ENCODE measurements at places on chromosomes 6 and 20.
A peak's percentile ranks its signal among the peaks of the same experiment; 100 is the strongest.

- DNase-seq, result peak; percentile 76
These were observed 210.4 kb upstream of the KCNG1 start for GRCh38 chr20:51233345-51233744.

- no peak for DNase-seq
These were observed 21.9 kb downstream of the BHLHE23 start for GRCh38 chr20:62984666-62985443.

DNA sequence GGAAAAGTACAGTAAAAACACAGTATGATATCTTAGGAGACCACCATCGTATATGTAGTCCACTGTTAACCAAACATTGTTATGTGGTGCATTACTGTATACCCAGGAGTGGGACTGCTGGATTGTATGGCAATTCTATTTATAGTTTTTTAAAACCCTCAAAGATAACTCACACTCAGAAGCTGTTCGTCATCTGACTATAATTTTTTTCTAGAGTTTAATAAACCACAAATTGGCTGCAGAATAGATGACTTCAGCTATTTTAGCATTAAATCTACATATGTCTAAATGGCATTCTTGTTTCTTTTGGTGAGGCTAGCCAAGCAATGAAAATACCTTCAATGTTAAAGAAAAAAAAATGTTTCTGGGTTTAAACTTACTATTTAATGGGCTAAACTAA is 134.2 kb upstream of the BMP5 start:
- no peak for DNase-seq

GRCh38 chr20:62382306-62383198 is 4.4 kb upstream of the RPS21 start:
- peak; percentile 93 for DNase-seq

DNA sequence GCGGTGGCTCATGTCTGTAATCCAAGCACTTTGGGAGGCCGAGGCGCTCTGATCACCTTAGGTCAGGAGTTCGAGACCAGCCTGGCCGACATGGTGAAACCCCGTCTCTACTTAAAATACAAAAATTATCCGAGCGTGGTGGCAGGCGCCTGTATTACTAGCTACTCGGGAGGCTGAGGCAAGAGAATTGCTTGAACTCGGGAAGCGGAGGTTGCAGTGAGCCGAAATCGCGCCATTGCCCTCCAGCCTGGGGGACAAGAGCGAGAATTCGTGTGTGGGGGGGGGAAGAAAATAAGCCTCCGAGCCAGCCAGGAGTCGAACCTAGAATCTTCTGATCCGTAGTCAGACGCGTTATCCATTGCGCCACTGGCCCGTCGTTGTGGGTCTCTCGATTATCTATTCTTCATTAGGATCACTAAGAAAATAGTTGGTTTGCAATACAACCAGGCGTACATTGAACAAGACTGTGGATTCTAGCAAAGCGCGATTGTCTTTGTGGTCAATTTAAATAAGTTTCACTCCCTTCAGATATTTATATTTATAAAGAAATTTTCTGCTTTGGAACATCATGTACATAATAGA is 33.9 kb upstream of the PRSS16 start:
- DNase-seq, result peak; percentile 54

GRCh38 chr6:90411292-90411781 is 114.7 kb upstream of the BACH2 start:
- DNase-seq, result peak; percentile 93

DNA sequence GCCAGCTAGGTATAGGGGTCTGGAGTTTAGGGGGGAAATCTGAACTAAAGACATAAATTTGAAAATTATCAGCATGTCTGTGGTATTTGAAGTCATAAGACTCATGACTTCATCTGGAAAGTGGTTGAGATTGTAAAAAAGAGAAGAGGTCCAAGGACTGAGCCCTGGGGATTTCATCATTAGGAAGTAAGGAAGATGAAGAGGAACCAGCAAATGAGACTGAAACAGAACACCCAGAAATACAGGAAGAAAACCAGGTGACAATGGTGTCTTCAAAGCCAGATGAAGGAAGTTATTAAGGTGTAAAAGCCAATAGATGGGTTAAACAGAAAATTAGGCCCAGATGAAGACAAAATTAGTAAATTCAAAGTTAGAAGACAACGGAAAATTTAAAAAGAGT is 49.1 kb upstream of the UBR2 start:
- DNase-seq, result no peak

DNA sequence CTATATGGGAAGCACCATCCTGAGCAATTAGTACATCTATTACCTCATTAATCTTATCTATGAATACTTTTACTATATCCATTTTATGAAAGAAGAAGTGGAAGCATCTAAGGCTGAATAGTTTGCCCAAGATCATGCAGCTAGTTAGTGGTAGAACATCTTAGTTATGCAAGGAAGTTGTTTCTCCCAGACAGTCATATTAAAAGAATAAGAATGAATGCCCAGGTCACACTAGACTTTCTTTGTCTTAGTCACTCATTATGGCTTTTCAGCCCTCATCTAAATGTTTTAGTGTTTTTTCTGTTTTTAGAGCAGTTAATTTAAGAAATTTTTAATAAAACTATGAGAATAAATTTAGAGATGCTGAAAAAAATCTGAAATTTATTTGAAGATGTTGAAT is 517.5 kb downstream of the CDKAL1 start:
- DNase-seq, result no peak

- no peak for DNase-seq
These were observed 214.3 kb downstream of the TFAP2C start for GRCh38 chr20:56843386-56843785.

- no peak for DNase-seq
These were observed 86.0 kb upstream of the IYD start for GRCh38 chr6:150282806-150283205.

GRCh38 chr20:43558412-43559146 is at the start of gene SGK2:
Gene SGK2, plus strand, starts transcription at chr20:43559027. Its CDS starts 7,469 bp downstream, at chr20:43566496.
- no peak for DNase-seq

DNA sequence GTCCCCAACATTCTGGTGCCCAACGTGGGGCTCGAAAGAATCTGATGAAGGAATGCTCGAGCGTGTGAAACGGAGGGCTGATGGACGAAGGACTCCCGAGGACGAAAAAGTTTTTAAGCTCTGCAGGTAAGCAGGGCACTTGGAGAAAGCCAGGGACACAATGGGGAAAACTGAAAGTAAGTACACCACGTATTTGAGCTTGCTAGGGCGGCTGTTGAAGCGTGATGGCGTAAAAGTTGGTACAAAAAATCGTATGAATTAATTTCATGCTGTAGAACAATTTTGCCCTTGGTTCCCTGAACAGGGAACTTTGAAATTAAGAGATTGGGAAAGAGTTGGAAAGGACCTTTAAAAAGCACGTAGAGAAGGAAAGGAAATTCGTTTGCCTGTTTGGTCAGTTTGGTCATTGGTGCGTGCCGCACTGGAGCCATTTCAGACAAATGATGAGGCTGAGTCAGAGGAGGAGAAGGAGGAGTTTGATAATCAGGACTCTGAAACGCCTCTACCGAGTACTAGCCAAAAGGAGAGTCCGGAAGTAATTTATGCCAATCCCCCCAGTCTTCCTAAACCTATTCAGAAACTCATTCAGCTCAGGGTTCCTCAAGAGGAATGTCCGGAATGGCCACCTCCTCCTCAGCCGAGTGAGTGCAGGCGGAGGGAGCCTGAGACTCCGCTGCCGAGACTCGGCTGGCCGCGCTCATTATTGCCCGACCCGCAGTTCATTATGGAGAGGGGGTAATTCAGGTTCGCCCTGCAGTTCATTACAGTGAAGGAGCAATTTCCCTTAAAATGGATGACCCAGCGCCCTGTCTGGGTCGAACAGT is 59.2 kb upstream of the PRSS16 start:
- peak; percentile 70 for DNase-seq

GRCh38 chr6:144690133-144690532 is 405.0 kb downstream of the UTRN start:
- no peak for DNase-seq

- DNase-seq, result no peak
These were observed 396.9 kb upstream of the EYS start for GRCh38 chr6:66103954-66104353.

GRCh38 chr6:23349521-23350147 is 776.4 kb upstream of the NRSN1 start:
- DNase-seq, result peak; percentile 61

DNA sequence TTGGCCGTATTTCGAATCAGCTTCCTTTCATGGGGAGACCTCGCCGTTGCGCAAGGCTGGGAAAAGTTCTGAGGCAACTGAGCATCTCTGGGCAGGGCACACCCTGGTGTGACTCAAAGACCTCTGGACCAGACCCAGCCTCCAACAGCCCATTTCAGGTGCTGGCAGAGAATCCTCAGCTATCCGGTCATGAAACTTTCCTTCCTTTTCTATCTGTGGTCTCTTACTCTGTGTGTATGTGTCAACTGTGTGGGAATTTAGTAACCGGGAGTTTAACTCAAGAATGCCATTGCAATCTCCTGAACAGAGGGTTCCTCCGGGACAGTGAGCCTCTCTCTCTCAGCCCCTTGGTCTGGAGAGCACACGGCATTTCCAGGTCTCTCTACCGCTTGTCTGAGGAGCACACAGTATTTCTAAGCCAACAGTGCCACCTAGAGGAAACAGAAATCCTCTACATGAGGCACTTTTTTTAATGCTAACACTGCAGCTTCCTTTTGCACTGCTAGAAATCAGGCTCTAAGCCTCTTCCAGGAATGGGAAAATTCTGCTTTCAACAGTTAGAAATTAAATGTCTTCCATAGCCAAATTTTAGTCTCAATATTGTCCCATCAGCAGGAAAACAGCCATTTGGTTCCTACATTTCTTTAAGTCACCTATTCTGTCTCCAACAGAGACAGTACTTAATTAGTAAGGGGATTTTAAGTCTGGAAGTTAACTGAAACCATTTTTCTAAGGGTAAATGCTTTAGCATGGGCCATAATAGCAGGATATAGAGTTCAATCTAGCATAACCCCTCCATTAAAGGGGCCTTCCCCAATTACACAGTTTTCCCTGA is 32.7 kb downstream of the PLN start:
- peak; percentile 47 for DNase-seq

GRCh38 chr6:37877373-37878149 is 58.0 kb downstream of the ZFAND3 start:
- DNase-seq, result no peak
